ENCODE measurements at places on chromosomes 2 and 18. TPM values are rescaled to one million over a fixed set of nuclear protein-coding genes. Genes with fewer than 3 reads are reported as not detected.

DNA sequence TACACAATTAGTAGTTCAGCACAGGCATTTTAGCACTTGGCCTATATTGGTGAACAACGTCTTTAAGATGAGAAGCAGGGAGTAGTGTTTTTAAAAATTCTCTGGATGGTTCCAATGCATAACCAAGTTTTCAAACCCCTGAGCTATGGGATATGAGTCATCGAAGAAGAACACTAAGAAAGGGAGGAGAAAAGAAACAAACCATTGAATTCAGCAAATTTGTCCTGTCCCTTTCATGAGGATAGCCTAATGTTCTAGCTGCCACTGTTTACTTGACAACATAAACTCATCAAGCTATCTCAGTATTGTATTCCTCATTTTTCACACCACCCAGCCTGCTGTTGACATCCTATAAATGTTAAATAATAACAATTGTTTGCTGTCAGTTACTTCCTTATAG lies 158.0 kb downstream of the BARD1 start:
- H3K36me3 ChIP-seq: no peaks in the 10 kb centered on the region
- H3K4me3 ChIP-seq: no peak overlapping the region
- H3K27me3 ChIP-seq: no peaks in the 10 kb centered on the region
- no peak for ATAC-seq

The TUBB8B gene
- not detected for total RNA-seq

The RNF181 gene
- total RNA-seq: 174 TPM

DNA sequence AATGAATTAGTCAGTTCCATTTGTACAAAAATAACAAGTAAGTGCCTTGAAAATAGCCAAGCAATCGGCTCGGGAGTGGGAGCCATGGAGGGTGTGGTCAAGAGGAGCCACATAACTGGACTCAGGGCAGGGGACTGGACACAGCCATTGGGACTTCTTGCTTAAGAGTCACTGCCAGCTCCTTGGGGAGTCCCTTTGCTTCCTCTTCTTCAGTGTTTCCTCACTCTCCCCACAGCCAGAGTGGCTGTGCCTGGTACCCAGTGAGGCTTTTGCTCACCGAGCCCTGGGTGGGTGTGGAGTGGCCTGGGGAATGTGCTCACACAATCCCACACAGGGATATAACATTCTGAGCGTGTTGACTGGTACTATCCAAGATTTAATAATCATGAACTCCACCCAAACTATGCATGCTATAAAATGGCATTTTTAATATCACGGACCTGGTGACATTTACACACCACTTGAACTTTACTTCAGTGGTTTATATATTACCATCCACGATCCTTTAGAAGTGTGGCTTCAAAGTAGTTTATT lies 94.6 kb downstream of the PTGR3 start:
- no peak overlapping the region for H3K27ac ChIP-seq
- no peak overlapping the region for H3K4me3 ChIP-seq
- no peaks in the 10 kb centered on the region for H3K27me3 ChIP-seq
- no peak for ATAC-seq

The EVA1A gene
- not detected for total RNA-seq

DNA sequence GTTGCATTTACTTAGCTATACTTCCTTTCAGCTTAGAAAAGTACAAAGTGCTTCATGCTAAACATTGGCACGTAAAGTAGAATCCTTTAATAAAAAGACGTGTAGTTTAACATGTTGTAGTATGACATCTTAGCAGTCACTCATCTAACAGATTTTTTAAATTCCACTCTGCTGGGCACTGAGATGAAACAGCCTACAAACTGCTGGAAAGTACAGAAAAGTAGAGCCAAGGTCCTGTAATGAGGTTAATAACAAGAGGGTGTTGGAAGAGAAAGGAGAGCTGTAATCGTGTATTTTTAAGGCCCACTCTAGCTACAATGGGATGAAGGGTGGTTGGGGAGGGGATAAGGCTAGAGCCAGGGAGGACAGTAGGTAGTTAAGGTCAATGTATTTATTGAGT lies 10.7 kb downstream of the CD8A start:
- H3K27ac ChIP-seq: no peak overlapping the region
- ATAC-seq: no peak
- H3K4me3 ChIP-seq: no peak overlapping the region
- no peaks in the 10 kb centered on the region for H3K27me3 ChIP-seq
- H3K4me1 ChIP-seq: no peaks in the 10 kb centered on the region

DNA sequence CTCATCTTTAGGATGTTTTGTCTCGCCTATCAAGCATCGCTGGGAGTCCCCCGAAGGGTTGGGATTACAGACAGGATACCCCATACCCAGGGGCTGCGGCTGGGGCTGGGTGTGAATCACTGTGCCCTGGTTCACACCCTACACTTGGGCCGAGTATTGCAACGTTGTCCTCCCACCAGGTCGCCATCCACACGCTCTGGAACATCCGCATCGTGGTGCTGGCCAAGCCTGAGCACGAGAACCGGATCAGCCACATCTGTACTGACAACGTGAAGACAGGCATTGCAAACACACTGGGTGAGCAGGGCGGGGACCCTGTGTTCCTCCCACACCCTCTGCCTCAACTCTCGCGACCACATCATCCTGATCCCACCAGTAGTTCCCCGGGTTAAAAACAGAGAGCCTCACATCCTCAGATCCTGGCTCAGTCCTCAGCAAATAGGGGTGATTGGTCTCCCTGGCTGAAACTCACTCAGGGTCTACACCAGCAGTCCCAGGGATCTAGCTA lies 87.3 kb upstream of the ATG16L1 start:
- no peak for ATAC-seq
- peaks cover 20% of the 10 kb centered on the region for H3K27me3 ChIP-seq
- H3K36me3 ChIP-seq: no peaks in the 10 kb centered on the region
- H3K4me1 ChIP-seq: no peaks in the 10 kb centered on the region
- H3K27ac ChIP-seq: no peak overlapping the region

DNA sequence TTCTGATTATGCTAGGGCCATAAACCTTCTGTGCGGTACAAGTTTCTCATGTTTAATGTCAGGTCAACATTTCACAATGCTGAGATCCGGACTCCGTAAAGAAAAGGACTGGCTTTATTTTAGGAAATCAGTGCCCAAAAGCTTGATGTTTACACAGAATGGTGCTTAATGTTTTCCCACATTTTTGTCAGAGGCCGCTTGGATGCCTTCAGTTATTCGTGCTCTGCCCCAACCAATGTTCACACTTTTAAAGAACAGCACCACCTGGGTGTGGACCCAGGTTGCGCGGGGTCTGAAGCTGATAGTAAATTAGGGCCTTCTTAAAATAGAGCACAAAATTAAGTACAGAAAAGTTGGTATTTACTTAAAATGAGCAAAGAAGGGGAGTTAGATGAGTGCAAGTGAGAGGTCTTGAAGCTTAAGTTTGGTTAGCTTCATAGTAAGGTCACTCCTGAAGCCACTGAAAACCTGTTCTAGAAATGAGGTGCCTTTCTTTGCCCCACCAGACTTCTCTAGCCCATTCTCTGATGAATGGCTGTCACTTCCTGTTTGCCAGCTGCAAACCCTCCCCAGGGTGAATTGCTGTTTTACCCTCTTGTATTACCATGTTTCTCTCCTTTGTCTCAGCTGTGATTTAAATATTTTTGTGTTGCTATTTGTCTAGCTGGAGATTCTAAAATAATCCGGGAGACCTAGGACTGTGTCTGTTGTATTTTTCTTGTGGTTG lies 20.5 kb downstream of the SLC3A1 start:
- ATAC-seq: no peak
- H3K27ac ChIP-seq: no peak overlapping the region
- H3K36me3 ChIP-seq: no peaks in the 10 kb centered on the region
- no peaks in the 10 kb centered on the region for H3K4me1 ChIP-seq
- no peak overlapping the region for H3K4me3 ChIP-seq

The ANKRD53 gene
- 2.8 TPM for total RNA-seq

- H3K27me3 ChIP-seq: no peaks in the 10 kb centered on the region
- no peaks in the 10 kb centered on the region for H3K4me1 ChIP-seq
- no peak for ATAC-seq
- no peaks in the 10 kb centered on the region for H3K36me3 ChIP-seq
- H3K4me3 ChIP-seq: no peak overlapping the region
- no peak overlapping the region for H3K27ac ChIP-seq
Observed at GRCh38 chr2:67713376-67713775, 316.2 kb downstream of the ETAA1 start.

GRCh38 chr2:41337956-41338355 lies 709.9 kb upstream of the PKDCC start:
- no peaks in the 10 kb centered on the region for H3K27me3 ChIP-seq
- H3K36me3 ChIP-seq: no peaks in the 10 kb centered on the region
- H3K27ac ChIP-seq: no peak overlapping the region
- no peak for ATAC-seq

- H3K36me3 ChIP-seq: no peaks in the 10 kb centered on the region
- H3K4me1 ChIP-seq: no peaks in the 10 kb centered on the region
- H3K27me3 ChIP-seq: no peaks in the 10 kb centered on the region
Observed at GRCh38 chr2:97779141-97779540, 65.8 kb downstream of the ZAP70 start.

DNA sequence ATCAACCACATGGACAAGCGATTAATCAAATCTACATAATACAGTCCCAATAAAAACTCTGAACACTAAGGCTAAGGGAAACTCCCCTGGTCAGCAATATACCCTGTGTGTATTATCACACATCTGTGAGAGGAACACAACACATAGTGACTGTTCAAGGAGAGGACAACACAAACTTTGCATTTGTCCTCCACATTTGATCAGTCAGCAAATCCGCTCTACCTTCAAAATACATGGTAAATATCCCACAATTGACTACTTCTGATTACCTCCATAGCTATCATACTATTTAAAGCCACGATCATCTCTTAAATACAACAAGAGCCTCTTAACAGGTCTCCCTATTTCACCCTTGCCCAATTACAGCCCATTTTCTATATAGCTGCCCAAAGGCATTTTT lies 45.6 kb downstream of the SS18 start:
- no peaks in the 10 kb centered on the region for H3K27me3 ChIP-seq
- no peaks in the 10 kb centered on the region for H3K36me3 ChIP-seq
- no peak for ATAC-seq
- H3K27ac ChIP-seq: no peak overlapping the region
- H3K4me1 ChIP-seq: no peaks in the 10 kb centered on the region

The UCN gene
- total RNA-seq: 1.7 TPM

- H3K27ac ChIP-seq: no peak overlapping the region
- H3K27me3 ChIP-seq: no peaks in the 10 kb centered on the region
- H3K4me1 ChIP-seq: no peaks in the 10 kb centered on the region
- H3K36me3 ChIP-seq: no peaks in the 10 kb centered on the region
Observed at GRCh38 chr18:46350598-46351159, 246.5 kb downstream of the HAUS1 start.

GRCh38 chr18:44852818-44853217 lies 172.1 kb downstream of the SETBP1 start:
- H3K27me3 ChIP-seq: no peaks in the 10 kb centered on the region
- no peak overlapping the region for H3K27ac ChIP-seq
- H3K36me3 ChIP-seq: no peaks in the 10 kb centered on the region
- no peak for ATAC-seq
- H3K4me3 ChIP-seq: no peak overlapping the region

DNA sequence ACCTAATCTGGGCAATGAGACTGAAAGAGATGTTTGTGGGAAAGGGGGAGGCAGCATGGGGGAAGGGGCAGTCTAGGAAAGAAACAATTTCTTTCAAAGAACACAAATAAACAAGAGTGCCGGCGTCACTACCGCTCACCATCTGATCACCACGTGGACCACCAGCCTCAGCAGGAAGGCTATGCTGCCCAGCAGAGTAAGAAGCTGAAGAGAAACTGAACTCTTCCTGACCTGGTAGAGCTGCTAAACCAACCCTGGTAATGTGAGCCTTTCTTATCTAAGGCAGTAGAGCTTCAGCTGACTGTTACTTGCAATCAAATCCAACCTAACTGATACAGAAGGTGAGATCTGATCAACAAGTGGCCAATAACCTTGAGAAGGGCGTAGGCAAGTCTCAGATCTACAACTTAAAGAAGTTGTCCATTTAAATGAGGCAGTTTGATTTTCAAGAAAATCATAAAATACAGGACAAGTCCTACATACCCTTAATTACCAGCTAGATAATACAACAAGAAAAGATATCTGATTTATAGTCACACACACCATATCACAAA lies 44.2 kb upstream of the SPTBN1 start:
- no peaks in the 10 kb centered on the region for H3K36me3 ChIP-seq
- H3K27ac ChIP-seq: no peak overlapping the region
- no peaks in the 10 kb centered on the region for H3K27me3 ChIP-seq
- no peak overlapping the region for H3K4me3 ChIP-seq

DNA sequence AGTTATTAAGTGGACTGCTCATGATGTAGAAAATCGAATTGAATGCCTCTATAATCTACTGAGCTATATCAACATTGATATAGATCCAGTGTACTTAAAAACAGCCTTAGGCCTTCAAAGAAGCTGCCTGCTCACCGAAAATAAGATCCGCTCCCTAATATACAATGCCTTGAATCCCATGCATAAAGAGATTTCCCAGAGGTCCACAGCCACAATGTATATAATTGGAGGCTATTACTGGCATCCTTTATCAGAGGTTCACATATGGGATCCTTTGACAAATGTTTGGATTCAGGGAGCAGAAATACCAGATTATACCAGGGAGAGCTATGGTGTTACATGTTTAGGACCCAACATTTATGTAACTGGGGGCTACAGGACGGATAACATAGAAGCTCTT lies 2.0 kb downstream of the KLHL23 start:
- no peak for ATAC-seq
- H3K4me3 ChIP-seq: no peak overlapping the region
- H3K4me1 ChIP-seq: peaks cover 6% of the 10 kb centered on the region
- H3K27ac ChIP-seq: peak overlapping the region; percentile 2
- no peaks in the 10 kb centered on the region for H3K36me3 ChIP-seq

DNA sequence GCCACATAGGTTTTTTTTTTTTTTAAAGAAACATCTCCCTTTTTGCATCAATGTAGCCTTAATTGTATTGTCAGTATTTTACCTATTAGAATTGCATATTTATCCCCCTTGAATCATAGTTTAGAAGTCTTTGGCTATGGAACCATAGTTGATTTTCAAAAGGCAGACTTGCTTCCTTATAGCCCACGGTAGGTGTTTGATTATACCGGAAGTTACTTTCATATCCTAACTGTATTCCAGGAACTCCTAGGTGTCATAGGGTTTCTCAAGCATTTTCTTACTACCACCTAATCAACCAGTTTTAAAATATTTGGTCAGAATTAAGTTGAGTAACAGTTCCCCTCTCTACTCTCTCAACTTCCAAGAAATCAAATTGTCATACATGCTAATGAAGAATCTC lies 86.6 kb upstream of the TSPYL6 start:
- ATAC-seq: no peak
- no peak overlapping the region for H3K27ac ChIP-seq
- H3K36me3 ChIP-seq: no peaks in the 10 kb centered on the region
- H3K27me3 ChIP-seq: no peaks in the 10 kb centered on the region
- no peak overlapping the region for H3K4me3 ChIP-seq
- H3K4me1 ChIP-seq: no peaks in the 10 kb centered on the region

- H3K27me3 ChIP-seq: peaks cover 10% of the 10 kb centered on the region
- no peak overlapping the region for H3K27ac ChIP-seq
Observed at GRCh38 chr2:44150473-44150872, 18.2 kb upstream of the PPM1B start.

DNA sequence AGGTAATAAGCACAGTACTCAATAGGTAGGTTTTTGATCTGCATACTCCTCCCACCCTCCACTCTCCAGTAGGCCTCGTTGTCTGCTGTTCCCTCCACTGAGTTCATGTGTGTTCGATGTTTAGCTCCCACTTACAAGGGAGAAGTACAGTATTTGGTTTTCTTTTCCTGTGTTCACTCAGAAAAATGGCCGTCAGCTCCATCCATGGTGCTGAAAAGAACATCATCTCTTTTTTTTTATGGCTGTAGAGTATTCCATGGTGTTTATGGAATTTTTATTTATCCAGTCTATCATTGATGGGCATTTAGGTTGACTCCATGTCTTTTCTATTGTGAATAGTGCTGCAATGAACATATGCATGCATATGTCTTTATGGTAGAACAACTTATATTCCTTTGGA lies 849.7 kb upstream of the NRXN1 start:
- H3K4me1 ChIP-seq: no peaks in the 10 kb centered on the region
- no peak overlapping the region for H3K27ac ChIP-seq
- H3K4me3 ChIP-seq: no peak overlapping the region
- ATAC-seq: no peak
- H3K36me3 ChIP-seq: no peaks in the 10 kb centered on the region
- H3K27me3 ChIP-seq: no peaks in the 10 kb centered on the region
